ENCODE measurements at places on chromosomes 12 and 14. TPM values are rescaled to one million over a fixed set of nuclear protein-coding genes. Genes with fewer than 3 reads are reported as not detected.

Gene CELA1
- total RNA-seq = not detected

Gene TMEM30B
- total RNA-seq = 22.9 TPM

Gene GALNT8
- 8.4 TPM for total RNA-seq

Gene EIF2S3B
- total RNA-seq = 16.3 TPM

Gene GPR132
- 0.14 TPM for total RNA-seq

Gene OLR1
- total RNA-seq = not detected

Gene TROAP
- total RNA-seq = 46.4 TPM

Gene ANHX
- total RNA-seq = not detected
